Suppressor macrophage (primary cell): ENCODE measurements at places on chromosomes 6 and 20.

GRCh38 chr20:19964289-19965265, 52.6 kb upstream of the NAA20 start:
- DNase-seq: peak; percentile 76

- no peak for DNase-seq
Observed at GRCh38 chr6:157436219-157436943, 55.4 kb downstream of the ZDHHC14 start.

DNA sequence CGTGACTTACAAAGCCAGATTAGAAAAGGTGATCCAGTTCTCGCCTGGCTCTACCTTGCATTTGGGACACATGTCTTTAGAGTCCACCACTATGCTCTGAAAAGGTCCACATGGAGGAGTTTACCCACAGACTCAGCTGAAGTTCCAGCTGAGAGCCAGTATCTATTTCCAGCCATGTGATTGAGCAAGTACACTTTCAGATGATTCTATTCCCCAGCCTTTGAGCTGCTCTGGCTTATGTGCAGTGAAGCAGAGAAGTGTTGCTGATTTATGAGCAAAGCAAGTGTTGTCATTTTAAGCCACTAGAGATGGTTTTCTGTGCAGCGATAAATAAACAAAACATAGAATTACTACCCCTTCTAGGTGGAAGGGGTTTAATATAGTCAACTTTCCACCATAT, 520.8 kb upstream of the RNF217 start:
- no peak for DNase-seq

GRCh38 chr6:77474286-77474956, 11.1 kb upstream of the HTR1B start:
- no peak for DNase-seq

GRCh38 chr6:51814418-51814817, 273.0 kb downstream of the PKHD1 start:
- DNase-seq: no peak

DNA sequence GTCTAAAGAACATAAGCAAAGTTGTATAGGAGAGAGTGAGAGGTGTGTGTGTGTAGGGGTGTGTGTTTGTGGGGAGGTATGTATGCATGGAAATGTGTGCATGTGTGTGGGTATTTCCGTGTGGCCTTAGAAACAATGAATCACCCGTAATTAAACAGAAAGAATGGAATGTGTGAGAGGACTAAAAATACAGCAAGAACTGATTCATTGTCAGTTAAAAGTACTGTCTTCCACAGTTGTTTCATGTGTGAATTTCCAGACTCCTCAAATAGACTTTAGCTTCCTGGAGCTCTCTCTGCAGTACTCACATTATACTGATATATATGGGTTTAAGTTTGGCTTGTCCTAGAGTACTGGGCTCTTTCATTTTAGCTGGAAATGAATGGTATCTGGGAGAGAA, 145.7 kb downstream of the RIMS1 start:
- no peak for DNase-seq

GRCh38 chr6:34970488-34970887, 81.4 kb downstream of the ANKS1A start:
- DNase-seq: no peak

DNA sequence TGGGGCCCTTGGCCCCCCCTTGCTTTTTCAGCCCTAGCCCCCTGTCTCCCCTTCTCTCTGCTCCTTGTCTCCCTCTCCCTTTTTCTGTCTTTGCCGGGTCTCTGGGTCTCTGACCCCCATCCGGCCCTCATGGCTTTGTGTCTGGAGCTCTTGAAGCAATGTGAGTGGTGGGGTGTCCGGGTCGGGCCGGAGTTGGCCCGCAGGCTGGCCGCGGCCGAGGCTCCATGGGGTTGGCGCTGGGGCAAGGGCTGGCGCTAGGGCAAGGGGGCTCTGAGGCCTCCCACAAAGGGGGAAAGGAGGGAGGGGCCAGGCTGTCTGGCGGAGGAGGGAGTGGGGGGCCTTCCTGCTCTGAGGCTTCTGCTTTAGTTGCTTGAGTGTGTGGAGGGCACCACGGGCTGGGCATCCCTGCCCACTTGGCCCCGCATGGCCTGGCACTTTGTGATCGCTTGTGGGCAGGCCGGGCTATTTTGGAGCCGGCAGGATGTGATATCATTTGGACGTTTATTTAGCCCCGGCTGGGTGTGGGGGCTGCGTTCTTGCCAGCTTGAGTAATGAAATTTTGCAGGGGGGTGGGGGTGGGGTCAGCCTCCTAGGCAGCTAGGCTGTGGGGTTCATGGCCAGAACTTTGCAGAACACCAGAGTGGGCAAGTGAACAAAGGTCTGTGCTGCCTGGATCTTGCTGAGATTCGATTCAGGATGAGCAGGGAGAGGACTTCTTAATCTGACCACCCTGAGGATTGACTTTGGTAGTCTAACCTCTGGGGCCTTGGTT, 78.7 kb upstream of the MYL9 start:
- DNase-seq: peak; percentile 72

DNA sequence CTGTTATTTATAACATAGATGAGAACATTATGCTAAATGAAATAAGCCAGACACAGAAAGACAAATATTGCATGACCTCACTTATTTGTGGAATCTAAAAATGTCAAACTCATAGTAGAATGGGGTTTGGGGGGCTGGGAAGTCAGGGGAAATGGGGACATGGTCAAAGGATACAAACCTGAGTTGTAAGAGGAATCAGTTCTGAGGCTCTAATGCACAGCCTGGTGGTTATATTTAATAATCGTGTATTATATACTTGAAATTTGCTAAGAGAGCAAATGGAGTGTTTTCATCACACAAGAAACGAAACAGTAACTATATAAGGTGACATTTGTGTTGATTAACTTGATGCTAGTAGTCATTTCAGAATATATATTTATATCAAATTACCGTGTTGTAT, 40.8 kb upstream of the GFOD1 start:
- DNase-seq: no peak

DNA sequence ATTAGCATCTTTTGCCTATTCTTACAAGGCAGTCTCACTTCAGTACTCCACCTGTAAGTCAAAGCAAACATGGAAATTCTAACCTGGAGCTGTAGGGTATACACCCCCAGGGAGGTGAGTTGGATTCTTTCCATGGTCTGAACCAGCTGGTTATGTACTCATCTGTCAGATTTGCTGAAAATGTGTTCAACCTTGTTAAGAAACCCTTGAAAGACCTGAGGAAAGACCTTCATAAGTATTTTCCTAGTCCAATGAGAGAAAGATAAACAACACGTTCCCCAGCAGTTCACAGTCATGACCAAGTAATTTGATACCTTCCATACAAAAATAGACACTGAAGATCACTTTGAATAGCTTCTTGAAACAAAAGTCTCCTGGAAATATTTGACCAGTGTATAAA, 42.5 kb downstream of the ID4 start:
- DNase-seq: no peak

- DNase-seq: no peak
Observed at GRCh38 chr20:56430461-56430860, 18.4 kb downstream of the CASS4 start.

DNA sequence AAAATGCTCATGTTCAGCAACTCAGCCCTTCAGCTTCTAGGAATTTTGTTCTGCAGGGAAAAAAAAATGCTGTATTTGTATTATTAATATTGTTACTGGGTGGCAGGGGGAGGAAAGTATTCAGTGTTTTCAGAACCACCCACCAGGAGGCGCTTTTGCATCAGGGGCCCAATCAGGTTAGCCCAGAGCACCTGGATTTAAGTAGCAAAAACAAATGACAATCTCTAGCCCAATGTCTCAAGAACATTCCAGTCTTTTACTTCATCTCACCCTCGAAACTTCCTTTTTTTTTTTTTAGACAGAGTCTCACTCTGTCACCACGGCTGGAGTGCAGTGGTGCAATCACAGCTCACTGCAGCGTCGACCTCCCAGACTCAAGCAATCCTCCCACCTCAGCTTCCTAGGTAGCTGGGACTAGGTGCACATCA, 635 bp upstream of the C20orf203 start:
- DNase-seq: peak; percentile 63

DNA sequence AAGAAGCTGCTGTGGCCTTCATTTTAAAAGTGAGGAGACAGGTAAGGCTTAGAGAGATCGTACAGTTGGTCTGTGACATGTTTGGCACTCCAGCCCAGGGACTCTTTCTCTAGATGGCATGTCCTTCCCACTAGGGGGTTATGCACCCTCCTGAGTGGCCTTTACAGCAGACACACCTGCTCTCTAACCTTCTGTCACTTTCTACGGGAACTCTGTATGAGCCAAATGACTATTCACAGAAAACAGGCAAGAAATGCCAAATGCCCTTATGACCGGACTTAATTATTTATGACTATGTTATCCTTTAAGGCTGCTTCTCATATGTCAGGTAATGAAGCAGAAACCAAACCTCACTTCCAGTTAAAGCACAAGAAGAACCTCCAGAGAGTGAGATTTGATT, 91.2 kb downstream of the MAP3K5 start:
- DNase-seq: no peak

- no peak for DNase-seq
Observed at GRCh38 chr20:33864324-33864963, 53.3 kb downstream of the CHMP4B start.

DNA sequence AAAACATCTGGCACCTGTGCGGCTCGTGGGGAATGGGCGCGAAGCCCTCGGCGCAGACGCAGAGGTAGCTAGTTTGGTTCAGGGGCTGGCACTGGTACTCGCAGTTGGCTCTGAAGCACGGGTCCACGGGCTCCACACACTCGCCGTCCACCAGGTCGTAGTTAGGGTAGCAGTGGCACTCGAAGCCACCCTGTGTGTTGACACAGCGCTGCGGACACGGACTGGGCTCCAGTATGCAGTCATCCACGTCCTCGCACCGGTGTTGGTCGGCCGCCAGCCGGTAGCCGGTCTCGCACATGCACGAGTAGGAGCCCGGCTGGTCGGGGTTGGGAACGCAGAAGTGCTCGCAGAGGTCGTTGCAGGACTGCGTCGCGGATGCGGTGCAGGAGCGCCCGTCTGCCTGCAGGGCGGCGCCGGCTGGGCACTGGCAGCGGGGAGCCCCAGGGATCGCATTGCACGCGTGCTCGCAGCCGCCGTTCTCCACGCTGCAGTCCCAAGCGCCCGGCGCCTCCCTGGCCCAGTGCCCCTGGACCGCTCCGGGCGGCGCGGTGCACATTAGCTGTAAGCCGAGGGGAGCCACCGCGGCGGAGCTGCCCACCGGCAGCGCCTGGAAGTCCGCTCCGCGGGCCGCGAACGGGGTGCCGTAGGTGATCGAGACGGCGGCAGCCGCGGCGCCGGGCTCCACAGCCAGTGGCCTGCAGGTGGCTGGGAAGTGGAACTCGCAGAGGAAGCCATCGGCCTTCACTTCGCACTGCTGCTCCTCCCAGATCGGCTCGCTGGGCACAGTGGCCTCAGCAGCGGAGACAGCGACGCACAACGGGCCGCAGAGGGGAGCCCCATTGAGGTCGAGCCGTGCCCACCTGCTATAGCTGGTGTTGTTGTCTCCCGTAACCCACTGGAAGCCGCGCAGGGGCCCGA, 930 bp downstream of the THBD start:
- DNase-seq: peak; percentile 91
